ENCODE measurements at places on chromosomes 11 and 22. TPM values are rescaled to one million over a fixed set of nuclear protein-coding genes. Genes with fewer than 3 reads are reported as not detected.

The TMEM86A gene
- total RNA-seq = 5.3 TPM

The PLEKHB1 gene
- total RNA-seq = 7.9 TPM

The FGF3 gene
- not detected for total RNA-seq

The GDPD4 gene
- not detected for total RNA-seq

The CCDC15 gene
- 0.49 TPM for total RNA-seq

The SCGB1C1 gene
- not detected for total RNA-seq

The MYOD1 gene
- not detected for total RNA-seq

The SCGB1D2 gene
- not detected for total RNA-seq

The OOSP2 gene
- not detected for total RNA-seq

The TRIM49D2 gene
- total RNA-seq = not detected

The UPK3A gene
- not detected for total RNA-seq

DNA sequence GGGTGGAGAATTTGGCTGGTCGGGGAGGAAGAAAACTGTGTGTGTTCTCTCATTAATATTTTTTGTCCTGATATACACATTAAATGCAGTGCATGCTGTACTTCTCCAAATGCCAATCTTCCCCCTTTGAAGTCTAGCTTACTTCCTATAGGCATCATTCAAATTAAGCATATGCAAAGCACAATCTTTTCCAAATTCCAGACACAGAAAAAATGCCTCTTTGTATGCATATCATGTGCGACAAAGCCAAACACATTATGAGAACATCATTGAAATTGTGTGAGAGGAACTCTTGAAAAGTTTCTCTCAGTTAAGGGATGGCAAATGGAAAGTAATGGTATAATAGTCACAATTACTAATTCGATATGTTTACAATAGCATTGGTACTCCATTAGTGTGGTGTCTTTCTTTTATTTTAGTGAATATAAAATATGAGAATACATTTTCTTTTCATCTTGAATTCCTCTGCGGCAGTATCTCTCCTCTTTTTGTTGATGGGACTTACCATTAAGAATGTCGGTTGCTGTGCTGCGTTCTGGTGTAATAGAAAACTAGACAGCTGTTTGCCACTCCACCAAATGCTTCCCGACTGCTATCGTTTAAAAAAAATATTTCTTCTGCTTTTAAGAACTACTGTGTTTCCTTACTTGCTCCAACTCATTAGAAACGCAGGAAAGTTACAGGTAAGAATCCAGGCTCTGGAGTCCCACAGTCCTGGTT lies 19.3 kb upstream of the NRIP3 start:
- no peaks in the 10 kb centered on the region for H3K4me1 ChIP-seq
- no peak for DNase-seq
- no peaks in the 10 kb centered on the region for H3K36me3 ChIP-seq
- no peaks in the 10 kb centered on the region for H3K27me3 ChIP-seq
- no peak overlapping the region for H3K27ac ChIP-seq

- no peak overlapping the region for H3K4me3 ChIP-seq
- H3K27ac ChIP-seq = no peak overlapping the region
- H3K36me3 ChIP-seq = no peaks in the 10 kb centered on the region
- no peak for DNase-seq
Observed at GRCh38 chr11:107669191-107669740, 42.6 kb downstream of the SLN start.

DNA sequence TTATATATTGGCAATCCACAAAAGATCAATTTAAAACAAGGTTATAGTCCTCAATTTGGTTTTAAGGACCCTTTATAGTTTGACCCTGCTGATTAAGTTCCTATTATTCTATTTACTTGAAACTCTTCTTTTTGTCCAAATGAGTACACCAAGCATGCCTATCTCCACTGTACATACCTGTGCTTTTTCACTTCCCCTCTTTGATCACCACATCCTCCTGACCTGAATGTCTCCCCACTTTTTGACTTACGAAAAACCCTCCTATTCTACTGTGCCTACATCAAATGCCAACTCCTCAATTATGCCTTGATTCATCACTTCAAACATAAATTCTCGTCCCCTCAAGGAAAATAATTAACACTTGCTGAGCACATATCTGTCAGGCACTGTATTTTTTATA lies 113.5 kb downstream of the SOX6 start:
- H3K4me3 ChIP-seq = no peak overlapping the region
- H3K4me1 ChIP-seq = peaks cover 8% of the 10 kb centered on the region
- no peaks in the 10 kb centered on the region for H3K36me3 ChIP-seq
- no peaks in the 10 kb centered on the region for H3K27me3 ChIP-seq
- no peak overlapping the region for H3K27ac ChIP-seq
- DNase-seq = no peak

DNA sequence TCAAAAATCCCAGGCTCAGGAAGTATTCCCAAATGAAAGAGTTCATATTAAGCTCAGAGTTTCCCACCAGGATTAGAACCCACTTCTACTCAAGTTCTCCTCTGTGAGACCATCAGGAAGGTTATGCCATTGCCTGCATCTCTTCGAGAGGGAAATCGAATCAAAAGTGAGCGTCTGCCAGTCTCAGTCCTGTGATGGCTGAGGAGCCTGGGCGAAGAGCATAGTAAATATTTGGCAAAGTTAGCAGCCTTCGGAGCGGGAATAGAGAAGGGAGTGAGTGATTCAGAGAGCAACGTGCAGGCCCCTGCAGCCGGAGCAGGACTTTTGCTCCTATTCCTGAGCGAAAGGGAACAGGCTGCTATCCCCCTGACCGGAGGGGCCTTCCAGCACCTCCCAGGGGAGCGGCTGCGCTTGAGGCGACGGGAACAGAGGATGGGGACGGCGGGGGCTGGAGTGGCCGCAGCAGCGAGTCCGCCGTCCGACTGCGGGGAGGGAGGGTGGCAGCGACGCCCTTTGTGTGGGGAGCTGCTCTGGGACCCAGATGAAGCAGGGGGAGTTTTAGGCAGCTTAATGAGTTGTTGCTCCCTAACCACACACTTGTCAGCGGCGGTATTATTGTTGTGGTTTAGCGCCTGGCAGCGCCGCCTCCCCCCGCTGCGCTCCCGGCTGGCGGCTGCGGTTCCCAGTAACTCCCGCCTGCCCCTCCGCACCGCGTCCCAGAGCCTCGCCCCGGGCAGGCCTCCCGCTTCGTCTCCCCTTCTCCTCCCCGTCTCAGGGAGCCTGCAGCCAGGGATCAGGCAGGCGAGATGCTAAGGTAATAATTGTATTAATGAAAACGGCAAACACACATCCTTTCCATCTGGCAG lies 21.7 kb upstream of the NRGN start:
- H3K4me1 ChIP-seq = peaks cover 9% of the 10 kb centered on the region
- H3K4me3 ChIP-seq = peak overlapping the region; percentile 61
- DNase-seq = no peak
- H3K27me3 ChIP-seq = no peaks in the 10 kb centered on the region

DNA sequence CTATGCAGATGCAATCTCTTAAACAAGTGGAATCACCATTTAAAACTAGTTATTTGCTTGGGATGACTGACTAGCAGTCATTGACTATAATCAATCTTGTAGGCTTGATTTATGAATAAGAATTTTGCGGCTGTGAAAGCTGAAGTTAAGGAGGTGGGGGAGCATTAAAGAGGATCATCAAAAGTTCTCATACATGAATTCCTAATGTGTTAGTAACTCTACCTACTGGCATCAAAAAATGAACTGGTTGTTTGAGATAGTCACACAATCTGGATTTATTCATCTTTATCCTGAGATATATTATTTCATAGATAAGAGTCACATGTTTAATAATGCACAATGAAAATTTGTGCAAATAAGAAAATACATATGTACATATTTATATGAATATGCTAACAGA lies 393.6 kb downstream of the LUZP2 start:
- H3K36me3 ChIP-seq = no peaks in the 10 kb centered on the region
- H3K4me1 ChIP-seq = no peaks in the 10 kb centered on the region
- no peak for DNase-seq

DNA sequence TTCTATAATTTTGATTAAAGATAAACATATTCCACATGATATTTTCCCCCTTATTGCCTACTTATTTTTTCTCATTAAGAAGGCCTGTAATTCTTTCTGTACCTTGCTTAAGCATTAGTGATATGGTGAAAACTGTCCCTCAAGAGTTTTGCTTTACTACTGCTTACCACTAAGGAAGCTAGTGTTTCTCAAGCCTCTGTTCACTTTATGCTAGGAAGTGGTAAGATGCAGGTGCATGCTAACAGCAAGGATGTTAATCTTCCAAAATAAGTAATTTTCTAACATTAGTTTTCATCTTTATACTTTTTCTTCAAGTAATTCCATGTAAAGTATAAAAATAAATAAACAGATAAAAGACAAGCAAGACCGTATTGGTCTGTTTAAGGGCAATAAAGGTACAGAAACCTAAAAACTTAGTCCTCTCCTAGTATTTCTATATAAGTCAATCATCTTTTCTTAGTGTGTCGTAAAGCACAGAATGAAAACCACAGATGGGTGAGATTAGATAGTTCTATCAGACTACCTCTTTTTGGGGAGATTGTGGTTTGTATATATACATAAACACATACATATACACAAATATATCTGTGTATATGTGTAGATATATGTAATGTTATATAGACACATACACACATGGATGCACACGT lies 731.0 kb upstream of the CNTN5 start:
- H3K36me3 ChIP-seq = no peaks in the 10 kb centered on the region
- no peaks in the 10 kb centered on the region for H3K27me3 ChIP-seq
- H3K27ac ChIP-seq = no peak overlapping the region
- no peaks in the 10 kb centered on the region for H3K4me1 ChIP-seq

- H3K4me3 ChIP-seq = no peak overlapping the region
- H3K4me1 ChIP-seq = no peaks in the 10 kb centered on the region
- DNase-seq = no peak
- H3K27me3 ChIP-seq = no peaks in the 10 kb centered on the region
- H3K36me3 ChIP-seq = no peaks in the 10 kb centered on the region
Observed at GRCh38 chr11:123006860-123007542, 25.4 kb upstream of the BSX start.

- H3K27ac ChIP-seq = no peak overlapping the region
- no peak overlapping the region for H3K4me3 ChIP-seq
- no peaks in the 10 kb centered on the region for H3K4me1 ChIP-seq
Observed at GRCh38 chr11:69377029-69377952, 83.3 kb downstream of the MYEOV start.

DNA sequence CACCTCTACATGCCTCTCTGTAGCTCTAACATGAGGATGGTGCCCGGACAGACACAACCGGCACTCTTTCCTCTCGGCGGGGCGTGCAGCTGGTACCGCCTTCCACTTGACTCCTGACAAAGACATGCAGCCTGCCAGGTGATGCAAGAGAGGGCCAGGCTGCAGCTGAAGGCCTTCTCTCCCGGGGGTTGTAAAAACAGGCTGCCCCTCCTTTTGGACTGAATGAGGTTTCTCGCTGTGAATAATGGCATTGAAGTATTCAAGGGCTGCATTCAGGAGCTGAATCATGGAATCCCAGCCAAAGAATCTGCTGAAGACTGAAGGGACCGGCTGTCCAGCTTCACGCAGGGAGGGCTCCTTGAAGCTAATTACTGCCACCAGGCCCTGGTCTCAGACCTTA lies 110.9 kb downstream of the GALNT18 start:
- no peaks in the 10 kb centered on the region for H3K4me1 ChIP-seq
- no peak overlapping the region for H3K27ac ChIP-seq
- no peaks in the 10 kb centered on the region for H3K27me3 ChIP-seq
- H3K4me3 ChIP-seq = no peak overlapping the region
- no peak for DNase-seq
- H3K36me3 ChIP-seq = no peaks in the 10 kb centered on the region

DNA sequence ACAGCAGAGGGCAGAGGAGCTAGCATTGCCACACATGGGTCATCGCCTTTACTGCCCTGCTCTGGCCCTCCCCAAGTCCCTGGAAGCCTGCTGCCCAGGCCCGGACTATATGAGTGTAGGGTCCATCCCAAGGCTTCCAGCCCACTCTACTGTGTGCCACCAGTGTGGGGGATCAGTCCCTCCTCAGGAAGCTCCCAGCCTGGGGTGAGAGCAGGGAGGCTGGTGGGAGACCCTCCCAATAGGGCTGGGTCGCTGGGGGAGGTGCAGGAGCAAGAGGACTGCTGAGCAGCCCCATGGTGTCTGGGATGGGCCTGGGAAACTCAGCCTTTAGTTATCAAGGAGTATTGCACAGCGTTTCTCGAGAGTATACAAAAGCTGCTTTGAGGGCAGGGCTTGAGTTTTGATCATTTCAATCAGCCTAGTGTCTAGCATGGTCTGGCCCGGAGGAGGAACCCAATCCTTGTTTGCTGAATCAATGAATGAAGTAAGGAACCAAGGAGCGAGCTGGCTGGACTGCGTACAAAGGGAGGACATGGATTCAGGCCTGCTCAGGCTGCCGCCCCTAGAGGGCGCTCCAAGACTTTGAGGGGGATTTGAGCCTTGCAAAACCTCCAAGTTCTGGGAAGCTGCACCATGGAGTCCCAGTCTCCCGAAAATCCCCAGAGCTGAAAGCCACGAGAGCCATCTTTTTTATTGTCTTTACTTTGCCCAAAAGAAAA lies 89.0 kb upstream of the PARVA start:
- H3K27me3 ChIP-seq = no peaks in the 10 kb centered on the region
- peaks cover under 1% of the 10 kb centered on the region for H3K36me3 ChIP-seq
- H3K27ac ChIP-seq = peak overlapping the region; percentile 89
- peak; percentile 41 for DNase-seq

GRCh38 chr11:484616-485015 lies 22.4 kb downstream of the RNH1 start:
- no peaks in the 10 kb centered on the region for H3K4me1 ChIP-seq
- H3K36me3 ChIP-seq = no peaks in the 10 kb centered on the region
- no peak for DNase-seq
- no peak overlapping the region for H3K27ac ChIP-seq

DNA sequence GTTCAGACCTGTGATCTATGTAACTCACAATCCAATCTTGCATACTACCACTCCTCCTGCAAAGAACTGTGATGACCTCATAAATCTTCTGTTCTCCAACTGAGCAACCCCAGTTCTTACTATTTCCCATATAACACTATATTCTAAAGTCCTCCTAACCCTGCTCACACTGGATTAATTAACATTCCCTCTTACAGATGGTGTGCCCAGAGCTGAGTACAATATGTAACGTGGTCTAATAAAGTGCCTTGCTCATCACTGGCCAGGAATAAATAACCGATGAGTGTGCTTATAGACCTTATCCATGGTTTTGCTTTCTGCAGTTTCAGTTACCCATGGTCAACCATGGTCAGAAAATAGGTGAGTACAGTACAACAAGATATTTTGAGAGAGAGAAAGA lies 28.6 kb downstream of the PRCP start:
- no peak overlapping the region for H3K27ac ChIP-seq
- no peak for DNase-seq
- no peak overlapping the region for H3K4me3 ChIP-seq
- no peaks in the 10 kb centered on the region for H3K27me3 ChIP-seq
